AG09319 (cell line): ENCODE measurements at places on chromosomes 3 and 15.
A peak's percentile ranks its signal among the peaks of the same experiment; 100 is the strongest.

GRCh38 chr3:153061938-153062528, 100.0 kb upstream of the RAP2B start:
- no peak for DNase-seq

DNA sequence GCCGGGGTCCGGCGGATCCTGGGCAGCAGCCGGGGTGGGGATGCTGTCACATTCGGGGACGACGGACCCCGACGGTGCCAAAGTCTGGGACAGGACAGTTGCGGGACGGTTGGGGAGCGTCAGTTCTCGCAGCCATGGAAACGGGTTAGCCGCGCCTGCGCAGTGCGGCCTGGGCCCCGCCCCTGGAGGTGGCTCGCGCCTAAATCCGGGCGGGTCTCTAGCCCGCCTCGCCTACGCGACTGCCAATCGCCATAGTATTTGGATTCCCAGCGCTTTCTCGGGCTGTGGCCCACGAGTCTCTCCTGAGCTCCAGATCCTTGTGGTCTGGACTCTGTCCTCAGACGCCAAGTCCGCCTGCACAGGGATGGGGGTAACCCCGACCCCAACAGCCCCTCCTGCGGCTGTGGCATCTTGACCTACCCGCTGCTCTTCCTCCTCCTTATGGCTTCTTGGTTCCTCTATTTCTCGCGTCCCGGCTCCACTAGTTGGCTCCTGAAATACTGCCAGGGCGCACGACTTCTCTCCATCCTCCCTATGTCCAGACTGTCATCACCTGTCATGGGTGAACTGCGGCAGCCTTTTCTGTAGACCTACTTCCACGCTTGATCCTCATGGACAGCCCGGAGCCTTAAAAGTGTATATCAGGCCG, at the start of gene ZMYND10:
Gene ZMYND10, minus strand, starts transcription at position 147 of the 649 bp plus-strand sequence. CDS start 153 bp downstream, outside the sequence.
- DNase-seq: no peak

- DNase-seq: no peak
Measured at GRCh38 chr3:192842711-192843110, 74.9 kb downstream of the MB21D2 start.

- DNase-seq: no peak
Measured at GRCh38 chr15:42848846-42849245, 71.7 kb downstream of the TTBK2 start.

GRCh38 chr3:23904545-23904944, 12.2 kb downstream of the NKIRAS1 start:
- no peak for DNase-seq

DNA sequence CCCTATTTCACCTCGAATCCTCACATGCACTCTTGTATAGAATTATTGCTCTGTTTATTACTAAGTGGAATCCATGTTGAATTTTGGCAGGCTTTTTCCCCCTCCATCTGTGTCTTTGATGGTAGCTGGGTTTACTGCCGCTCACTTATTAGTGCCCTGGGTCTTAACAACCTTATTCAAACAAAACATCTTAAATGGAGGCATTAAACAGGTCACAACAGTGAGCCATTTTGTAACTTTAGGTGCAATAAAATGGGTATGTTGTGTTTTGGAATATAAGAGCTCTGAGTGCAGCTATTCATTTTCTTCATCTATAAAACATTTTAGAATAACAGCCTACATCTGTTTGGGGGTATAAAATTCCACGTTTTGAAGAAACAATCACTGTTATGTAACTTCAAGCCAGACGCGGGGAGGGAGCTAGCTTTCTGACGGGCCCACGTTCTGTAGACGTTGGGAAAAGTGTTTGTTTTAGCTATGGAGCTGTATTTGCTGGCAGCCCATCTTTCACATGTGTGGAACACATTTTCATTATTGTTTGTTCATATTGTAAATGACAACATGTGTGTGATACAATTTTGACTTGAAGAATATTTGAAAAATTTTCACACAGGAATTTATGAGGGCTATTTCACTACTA, 122.0 kb downstream of the SLC25A26 start:
- DNase-seq: no peak

DNA sequence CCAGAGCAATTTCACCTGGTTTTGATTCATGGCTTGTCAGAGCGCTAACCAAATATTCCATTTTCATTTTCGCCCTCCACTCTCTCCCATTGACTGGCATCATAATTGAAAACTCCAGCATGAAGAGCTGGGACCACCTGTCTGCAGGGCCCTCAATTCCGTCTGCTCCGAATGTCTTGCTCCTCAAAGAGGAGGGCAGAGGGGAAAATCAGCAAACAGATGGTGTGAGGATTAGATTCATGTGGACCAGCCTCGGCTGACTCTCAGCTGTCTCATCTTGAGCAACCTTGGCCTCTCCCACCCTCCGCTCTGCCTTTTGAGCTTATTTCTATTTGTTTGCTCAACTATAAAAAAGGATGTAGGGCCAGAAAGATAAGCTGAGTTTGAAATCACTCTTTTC, 512.2 kb upstream of the PPP2R3A start:
- DNase-seq: no peak

DNA sequence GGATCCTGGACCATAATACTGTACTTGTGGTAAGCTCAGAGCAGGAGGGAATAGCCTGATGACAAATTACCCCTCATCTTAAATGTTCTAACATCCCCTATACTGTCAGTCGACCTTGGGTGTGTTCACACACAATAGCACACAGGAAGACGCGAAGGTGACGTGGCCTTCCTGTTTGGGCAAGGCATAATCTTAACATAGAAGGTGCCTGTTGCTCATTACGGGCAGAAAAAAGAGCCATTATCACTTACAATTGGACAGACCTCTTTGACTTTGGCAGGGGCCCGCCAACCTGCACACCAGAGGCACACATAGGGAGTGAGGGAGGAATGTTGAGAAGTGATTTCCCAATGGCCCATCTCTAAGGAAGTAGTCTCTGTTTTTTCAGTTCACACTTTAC, 144.2 kb downstream of the ANO10 start:
- DNase-seq: no peak

GRCh38 chr3:66483409-66483906, 17.4 kb downstream of the LRIG1 start:
- no peak for DNase-seq

- DNase-seq: no peak
Measured at GRCh38 chr3:123961508-123961856, 453 bp upstream of the CCDC14 start.

- DNase-seq: no peak
Measured at GRCh38 chr3:193832833-193833413, 239.9 kb downstream of the OPA1 start.

- DNase-seq: no peak
Measured at GRCh38 chr3:41169023-41169422, 30.3 kb upstream of the CTNNB1 start.

DNA sequence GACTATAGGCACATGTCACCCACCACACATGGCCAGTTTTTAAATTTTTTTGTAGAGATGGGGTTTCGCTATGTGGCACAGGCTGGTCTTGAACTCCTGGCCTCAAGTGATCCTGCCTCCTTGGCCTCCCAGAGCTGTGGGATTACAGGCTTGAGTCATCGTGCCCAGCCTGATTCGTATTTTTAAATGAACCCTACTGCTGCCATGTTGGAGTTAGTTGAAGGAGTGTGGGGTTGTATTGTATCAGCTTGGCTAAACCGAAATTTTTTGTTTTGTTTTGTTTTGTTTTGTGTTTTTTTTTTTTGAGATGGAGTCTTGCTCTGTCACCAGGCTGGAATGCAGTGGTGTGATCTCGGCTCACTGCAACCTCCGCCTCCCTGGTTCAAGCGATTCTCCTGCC, 11.8 kb upstream of the ZNF770 start:
- DNase-seq: no peak

DNA sequence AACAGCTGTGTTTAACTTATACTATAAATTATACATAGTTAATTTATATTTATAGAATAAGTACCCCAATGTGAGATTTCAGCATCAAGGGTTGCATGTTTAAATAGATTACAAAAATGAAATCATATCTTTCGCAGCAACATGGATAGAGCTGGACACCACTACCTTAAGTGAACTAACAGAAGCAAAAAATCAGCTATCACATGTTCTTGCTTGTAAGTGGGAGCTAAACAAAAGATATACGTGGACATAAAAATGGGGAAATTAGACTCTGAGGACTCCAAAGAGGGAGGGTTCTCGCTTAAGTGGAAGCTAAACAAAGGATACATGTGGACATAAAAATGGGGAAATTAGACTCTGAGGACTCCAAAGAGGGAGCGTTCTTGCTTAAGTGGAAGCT, 626.5 kb upstream of the DPPA4 start:
- DNase-seq: no peak

DNA sequence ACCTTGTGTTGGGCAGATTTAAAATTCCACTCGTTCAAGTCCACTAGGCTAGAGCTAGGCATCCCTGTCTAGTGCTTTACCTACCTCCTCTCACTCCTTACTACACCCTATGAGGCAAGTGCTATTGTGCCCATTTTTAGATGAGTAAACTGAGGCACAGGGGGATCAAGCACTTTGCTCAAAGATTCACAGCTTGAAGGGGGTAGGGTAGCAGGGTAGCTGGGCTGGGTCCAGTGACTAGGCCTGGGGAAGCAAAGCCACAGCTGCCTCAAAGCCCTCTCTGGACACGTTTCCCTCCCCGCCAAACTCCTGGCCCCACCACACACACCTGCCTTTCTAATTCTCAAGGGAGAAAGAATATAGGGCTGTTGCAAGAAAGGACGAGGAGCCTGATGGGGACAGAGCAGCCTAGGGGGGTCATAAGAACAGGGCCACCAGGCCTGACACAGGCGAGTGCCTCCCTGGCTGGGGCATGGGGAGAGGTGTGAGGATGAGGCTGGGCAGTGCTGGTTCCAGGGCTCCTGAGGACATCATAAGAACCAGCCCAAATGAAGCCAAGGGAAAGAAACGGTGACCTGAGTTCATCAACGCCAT, 34.8 kb upstream of the SFMBT1 start:
- DNase-seq: no peak

- DNase-seq: no peak
Measured at GRCh38 chr3:38647217-38647970, 2.1 kb downstream of the SCN5A start.

DNA sequence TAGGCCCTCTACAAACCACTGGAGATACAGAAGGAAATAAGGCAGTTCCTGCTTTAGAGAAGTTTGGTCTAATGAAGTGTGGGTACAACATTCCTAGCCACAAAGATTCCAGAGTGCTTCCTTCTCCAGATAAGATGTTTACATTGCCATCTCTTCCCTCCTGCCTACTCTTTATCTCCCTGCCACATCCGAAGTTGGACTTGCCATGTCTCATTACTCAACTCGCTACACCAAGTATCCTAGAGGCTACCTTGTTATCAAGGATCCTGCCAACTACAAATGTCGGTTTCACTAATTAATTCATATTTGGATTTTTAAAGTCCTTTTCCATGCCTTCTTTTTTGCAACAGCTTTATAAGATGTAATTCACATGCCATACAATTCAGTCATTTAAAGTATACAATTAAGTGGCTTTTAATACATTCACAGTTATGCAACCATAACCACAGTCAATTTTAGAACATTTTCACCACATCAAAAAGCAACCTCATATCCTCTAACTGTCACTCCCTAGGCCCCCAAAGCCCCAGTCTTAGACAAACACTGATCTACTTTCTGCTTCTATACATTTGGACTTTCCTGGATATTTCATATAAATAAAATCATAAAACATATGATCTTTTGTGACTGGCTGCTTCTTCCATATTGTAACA, 53.7 kb upstream of the CSTA start:
- no peak for DNase-seq

DNA sequence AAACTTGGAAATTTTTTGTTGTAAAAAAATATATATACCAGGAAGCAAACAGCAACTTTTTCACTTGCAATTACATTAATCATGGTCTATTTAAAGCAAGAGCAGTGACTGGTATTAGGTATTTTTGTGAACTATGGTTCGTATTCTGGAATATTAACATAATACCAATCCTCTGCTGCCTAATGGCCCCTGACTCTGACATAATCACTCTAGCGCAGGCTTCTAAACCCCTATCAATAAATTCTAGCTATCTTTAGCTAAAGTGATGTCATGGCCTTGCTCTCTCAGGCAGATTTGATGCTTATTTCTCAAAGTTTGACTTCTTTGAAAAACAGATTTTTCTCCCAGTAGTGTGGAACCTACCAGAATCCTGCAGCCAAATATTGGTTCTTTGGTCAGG, 808.3 kb downstream of the VGLL3 start:
- DNase-seq: no peak

- DNase-seq: peak; percentile 75
Measured at GRCh38 chr3:29186131-29186599, 94.7 kb upstream of the RBMS3 start.

- DNase-seq: no peak
Measured at GRCh38 chr3:39205919-39206516, 13.6 kb upstream of the XIRP1 start.

DNA sequence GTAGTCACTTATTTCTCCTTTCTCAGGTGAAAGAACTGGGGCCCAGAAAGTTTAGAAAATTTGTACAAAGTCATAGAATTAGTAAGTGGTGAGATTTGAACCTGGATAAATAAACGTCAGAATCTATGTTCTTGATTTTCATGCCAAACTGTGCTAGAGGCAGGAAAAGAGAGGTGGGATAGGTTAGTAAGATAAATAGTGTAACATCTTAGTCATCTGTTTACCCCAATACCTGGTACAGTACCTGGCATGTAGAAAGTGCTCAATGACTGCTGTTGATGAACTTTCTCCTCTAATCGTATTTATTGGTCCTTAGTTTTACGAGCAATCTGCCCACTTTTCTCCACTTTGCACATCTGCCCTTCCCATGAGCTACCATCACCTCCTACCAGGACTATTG, 124.9 kb downstream of the MITF start:
- DNase-seq: no peak

- DNase-seq: no peak
Measured at GRCh38 chr3:50192124-50192523, 714 bp downstream of the GNAT1 start.

DNA sequence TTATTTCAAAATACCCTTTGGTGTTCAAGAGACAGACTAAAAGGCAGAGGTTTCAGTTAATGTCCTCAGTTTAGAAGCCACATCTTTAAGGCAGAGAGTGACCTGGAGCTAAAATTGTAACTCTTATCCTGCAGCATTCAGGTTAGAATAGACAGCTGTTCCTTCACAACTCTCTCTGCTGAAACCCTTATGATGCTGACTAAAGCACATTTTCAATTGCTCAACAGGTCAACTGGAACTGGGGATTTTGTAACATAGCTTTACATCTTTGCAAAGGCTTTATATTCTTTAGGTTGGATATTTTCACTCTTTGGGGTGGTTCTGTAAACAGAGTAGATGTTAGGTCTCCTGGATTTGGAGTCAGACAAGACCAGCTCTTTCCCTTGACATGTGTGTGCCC, 20.3 kb upstream of the PLSCR4 start:
- no peak for DNase-seq

DNA sequence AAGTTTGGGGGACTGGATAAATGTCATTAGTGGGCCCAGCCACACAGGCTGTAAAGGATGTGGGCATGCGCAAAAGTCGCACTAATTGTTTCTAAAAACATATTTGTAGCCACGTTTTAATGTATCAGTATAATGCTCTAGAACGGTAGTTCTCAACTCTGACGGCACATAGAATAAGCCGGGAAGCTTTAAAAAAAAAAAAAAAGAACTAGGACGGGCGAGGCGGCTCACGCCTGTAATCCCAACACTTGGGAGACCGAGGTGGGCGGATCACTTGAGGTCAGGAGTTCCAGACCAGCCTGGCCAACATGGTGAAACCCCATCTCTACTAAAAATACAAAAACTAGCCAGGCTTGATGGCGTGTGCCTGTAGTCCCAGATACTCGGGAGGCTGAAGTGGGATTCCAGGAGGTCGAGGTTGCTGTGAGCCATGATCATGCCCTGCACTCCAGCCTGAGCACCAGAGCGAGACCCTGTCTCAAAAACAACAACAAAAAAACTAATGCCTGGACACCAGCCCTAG, 618 bp upstream of the MON1A start:
- no peak for DNase-seq

GRCh38 chr15:76274821-76275220, 36.4 kb downstream of the ETFA start:
- no peak for DNase-seq
